SK-N-DZ (cell line): ENCODE measurements at places on chromosomes 12 and 14.

DNA sequence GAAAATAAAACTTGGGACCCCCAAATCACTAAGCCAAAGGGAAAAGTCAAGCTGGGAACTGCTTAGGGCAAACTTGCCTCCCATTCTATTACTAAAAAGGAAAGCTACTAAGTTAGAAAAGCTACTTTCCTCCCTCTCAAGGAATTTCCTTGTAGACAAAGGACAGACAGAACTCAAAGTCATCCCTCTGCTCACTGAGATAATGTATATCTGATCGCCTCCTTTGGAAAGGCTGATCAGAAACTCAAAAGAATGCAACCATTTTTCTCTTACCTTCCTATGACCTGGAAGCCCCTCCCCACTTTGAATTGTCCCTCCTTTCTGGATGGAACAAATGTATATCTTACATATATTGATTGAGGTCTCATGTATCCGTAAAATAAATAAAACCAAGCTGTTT, 190.5 kb upstream of the DCN start:
- no peak for DNase-seq

DNA sequence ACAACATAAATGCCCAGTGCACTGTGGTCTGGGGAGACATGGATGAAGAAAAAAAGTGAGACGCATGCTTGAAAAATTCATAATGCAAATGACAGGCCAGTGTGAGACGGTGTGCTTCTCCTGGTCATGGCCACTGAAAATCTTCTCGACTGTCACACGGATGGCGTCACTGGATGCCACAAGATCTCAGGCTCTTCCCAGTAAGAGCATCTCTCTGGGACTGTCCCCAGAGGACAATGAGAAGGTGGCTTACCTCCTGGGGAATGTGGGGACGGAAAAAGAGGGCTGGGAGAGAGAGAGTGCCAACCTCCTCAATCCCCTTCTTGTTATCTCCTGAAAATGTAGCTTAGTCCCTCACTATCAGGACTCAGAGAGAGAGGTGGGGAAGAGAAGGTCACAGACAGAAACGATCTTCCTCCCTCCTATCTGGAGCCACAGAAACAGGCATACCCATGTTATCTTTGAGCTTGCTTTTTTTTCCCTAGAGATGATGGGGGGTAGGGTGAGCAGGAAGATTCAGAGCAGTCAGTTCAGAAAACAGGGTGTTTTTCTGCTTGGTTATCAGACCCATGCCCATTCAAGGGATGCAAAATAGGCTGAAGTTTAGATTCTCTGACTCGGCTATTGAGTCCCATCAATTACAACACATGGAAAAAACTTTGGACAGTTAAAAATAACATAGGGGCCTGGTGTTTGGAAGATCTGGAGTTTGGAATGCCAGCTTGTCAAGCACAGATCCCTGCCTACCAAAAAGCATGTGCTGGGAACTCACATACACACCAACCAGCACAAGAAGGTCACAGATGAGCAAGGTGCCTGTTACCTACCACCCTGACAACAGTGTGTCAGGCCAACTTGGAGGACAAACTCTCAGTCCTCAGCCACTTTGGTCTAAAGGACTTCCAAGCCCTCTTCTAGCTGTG, 24.2 kb downstream of the DPF3 start:
- no peak for DNase-seq

DNA sequence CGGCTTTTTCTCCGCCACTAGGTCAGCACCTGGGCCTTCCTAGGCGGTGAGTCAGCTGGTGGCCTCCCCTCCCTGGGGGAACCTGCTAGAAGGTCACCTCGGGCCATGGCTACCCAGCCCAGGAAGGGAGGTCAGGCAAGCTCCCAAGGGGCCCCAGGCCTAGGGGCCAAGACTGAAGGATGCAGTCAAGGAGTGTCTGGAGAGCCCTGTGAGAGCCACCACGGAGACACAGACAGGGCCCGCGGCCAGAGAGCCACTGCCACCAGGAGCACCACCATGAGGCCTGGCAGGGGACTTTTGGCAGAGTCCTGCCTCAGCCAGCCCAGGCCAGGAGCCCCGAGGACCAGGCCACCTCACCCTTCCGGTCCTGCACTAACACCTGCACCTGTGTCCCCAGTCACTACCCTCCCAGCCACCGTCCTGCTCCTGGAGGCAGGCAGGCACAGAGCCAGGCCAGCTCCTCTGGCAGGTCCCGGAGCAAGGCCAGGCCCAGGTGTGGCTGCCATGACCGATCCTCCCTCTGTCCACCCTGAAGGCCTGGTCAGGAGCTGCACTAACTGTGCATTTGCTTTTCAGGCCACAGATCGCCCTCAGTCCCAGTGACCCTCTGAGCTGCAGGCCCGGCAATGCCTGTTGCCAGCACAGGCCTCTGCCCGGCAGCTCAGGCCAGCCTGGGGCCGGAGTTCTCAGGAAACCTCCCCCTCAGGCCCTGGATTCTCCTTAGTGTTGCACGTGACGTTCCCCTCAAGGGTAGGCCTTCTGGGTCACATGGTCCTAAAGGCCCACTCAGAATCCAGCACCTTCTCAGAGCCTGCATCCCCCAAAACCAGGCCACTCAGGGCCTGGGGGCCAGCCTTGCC, 6.9 kb downstream of the PHETA1 start:
- no peak for DNase-seq

DNA sequence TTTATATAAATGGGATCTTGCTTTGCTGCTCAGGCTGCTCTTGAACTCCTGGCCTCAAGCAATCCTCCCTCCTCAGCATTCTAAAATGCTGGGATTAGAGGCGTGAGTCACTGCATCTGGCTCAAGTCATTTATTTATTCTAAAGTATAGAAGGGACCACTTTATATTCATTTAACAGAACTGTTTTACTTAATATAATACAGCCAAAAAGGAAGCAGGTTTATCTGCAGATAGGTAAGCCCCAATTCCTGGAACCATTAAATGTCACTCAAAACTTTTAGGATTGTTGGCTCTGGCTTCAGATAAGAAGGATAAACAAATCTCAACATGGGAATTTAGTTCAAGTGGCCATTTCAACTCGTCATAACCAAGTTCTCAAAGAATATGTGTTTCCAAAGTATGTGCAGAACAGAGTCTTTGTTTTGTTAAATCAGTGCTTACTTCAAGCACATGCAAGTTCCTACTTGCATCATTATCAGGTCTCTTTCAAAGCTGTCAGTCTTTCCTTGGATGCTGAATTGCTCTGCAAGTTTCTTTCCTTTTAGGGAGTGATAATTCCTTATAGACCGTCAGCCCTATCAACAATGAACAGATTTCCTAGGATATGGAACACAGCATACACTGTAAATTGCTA, 60.4 kb downstream of the KITLG start:
- DNase-seq = no peak

DNA sequence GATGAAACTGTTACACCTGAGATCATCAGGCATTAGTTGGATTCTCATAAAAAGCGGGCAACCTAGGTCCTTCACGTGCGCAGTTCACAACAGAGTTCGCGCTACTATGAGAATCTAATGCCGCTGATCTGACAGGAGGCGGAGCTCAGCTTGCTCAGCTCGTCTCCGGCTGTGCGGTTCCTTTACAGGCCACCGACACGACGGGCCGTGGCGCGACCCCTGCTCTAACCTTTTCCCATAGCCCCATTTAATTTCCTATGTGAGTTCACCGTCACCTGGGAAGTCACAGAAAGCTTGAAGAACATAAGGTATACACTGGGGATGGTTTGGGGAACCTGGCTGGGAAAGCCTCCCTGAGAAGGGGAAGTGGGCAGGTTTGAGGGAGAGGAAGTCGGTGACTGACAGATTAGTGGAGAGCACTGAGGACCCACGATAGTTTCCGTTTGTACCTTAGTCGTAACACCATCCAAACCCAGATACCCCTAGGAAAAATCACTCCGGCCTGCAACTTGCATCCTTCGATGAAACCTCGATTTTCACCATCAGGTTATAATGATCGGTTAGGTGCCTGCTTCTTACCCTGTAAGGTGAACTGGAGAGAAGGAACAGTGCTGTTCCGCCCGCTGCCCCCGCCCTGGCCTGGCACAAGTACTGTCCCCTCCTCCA, 2.8 kb upstream of the AAAS start:
- peak; percentile 50 for DNase-seq

- DNase-seq = no peak
Measured at GRCh38 chr14:100538351-100539002, 48.7 kb downstream of the BEGAIN start.

GRCh38 chr12:122989874-122990419, 9.5 kb downstream of the ARL6IP4 start:
- DNase-seq = no peak

DNA sequence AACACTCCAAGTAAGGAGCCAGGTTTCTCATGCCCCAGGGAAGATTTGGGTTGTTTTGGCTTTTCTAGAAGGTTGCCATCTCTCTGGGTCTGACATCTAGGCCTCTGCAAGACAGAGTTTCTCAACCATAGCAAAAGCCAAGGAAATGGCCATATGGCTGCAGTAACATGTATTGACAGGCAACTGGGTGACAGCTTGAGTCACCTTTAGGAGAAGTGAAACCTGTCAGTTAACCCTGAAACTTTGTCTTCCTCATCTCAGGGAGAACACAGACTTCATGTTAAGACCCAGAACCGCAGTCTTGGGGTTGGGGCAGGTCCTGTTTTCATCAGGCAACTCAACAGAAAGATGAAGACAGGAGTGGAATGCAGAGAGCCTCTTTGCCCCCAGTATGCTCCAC, 46.0 kb upstream of the PLBD1 start:
- no peak for DNase-seq

DNA sequence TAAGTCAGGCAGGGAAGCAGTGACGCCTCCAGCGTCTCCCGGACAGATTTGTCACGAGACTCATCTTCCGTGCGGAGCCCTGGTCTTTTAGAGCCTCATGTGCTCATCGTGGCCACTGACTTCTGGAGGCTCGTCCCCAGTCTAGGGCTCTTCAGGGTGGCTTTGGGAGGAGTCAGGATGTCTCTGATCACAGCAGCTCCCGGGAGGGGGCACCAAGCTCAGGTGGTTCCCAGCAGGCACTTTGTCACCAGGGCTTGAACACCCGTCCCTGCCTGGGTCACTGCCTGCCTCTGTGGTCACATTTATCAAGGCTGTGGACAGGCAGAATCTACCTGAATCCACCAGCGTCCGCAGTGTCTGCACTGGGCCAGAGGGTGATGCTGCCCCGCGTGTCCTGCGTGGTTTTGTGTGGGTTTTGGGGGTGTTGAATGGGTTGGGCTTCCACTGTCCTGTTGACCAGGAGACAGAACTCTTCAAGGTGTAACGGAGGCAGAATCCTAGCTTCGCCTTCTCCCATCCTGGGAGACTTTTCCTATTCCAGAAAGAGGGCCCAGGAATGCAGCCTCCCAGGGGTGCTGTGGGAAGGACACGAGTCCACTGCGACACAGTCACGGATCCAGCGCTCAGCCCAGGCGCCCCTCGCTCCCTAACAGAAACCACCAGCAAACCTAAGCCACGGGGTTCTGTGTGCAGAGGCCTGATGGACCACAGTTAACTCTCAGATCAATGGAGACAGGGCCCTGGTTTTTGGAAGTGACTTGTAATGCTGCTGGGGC, 132.3 kb downstream of the ADGRD1 start:
- DNase-seq = no peak

GRCh38 chr12:125143491-125143890, 78.3 kb downstream of the AACS start:
- no peak for DNase-seq

- no peak for DNase-seq
Measured at GRCh38 chr12:76096079-76096646, 11.7 kb upstream of the NAP1L1 start.

DNA sequence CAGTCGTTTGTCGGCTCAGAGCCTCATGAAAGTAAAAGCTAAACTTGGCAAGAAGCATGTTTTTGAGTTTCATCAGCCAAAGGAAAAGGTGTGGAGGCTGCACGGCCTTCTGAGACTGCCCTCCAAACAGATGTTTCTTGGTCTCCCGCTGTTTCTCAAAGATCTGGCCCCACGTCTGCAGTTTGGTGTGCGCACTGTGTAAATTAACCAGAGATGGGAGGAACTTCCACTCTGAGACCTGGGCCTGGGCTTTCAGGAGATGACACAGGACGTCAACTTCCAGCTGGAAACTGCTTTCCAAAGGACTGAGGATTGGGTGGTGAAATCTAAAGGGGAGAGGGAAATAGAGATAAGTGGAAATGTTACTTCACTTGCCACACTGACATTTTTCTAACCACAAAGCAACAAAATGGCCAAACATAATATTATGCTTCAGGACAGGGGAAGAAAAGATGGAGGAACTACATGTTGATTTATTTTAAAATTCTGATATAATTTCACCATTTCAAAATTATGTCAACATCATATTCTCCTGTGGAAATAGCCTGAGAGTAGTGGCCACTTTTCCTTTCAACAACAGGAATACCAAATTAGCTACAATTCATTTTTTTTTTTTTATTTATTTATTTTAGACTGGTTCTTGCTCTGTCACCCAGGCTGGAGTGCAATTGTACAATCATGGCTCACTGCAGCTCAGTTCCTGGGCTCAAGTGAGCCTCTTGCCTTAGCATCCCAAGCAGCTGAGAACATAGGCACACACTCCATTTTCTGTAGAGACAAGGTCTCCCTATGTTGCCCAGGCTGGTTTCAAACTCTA, 27.6 kb downstream of the KICS2 start:
- DNase-seq = no peak

- no peak for DNase-seq
Measured at GRCh38 chr12:68344126-68344525, 12.0 kb upstream of the MDM1 start.

DNA sequence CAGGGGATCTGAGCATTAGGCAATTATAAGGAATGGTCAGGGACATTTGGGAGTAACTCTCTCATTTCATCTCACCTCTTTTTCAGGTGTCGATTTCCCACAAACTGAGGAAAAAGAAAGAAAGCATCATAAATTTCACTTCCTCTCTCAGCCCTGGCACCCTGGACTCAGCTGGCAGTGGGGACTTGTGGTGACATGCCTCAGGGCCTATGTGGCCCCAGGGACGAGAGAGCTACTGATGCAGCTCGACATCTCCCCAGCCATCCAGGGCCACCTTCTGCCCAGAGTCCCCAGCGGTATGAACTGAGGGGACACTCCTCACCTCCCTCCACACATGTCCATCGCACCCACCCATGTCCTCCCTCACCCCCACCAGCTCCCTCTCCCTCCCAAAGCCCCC, 11.7 kb downstream of the TNFRSF1A start:
- DNase-seq = no peak

- DNase-seq = no peak
Measured at GRCh38 chr12:3243376-3244084, 166.4 kb downstream of the TSPAN9 start.

DNA sequence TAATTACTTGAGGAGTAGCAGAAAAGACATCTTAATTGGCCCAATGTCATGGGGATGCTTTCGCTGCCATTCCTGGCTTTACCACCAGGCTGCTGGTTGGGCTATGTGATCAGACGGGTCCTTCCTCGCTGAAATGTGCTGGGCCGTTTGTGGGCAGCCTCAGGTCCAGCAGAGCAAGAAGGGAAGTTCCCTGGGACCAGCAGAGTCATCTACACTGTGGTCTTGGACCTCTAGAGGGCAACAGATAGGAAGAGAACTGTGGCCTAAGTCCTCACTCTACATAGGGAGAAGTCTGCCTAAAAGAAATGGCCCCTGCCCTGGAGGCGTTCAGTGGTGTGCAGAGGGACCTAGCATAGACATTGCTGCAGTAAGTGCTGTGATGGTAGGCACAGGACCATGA, 10.9 kb downstream of the EVL start:
- DNase-seq = peak; percentile 4
